ENCODE measurements at places on chromosomes 2 and 18. TPM values are rescaled to one million over a fixed set of nuclear protein-coding genes. Genes with fewer than 3 reads are reported as not detected.

DNA sequence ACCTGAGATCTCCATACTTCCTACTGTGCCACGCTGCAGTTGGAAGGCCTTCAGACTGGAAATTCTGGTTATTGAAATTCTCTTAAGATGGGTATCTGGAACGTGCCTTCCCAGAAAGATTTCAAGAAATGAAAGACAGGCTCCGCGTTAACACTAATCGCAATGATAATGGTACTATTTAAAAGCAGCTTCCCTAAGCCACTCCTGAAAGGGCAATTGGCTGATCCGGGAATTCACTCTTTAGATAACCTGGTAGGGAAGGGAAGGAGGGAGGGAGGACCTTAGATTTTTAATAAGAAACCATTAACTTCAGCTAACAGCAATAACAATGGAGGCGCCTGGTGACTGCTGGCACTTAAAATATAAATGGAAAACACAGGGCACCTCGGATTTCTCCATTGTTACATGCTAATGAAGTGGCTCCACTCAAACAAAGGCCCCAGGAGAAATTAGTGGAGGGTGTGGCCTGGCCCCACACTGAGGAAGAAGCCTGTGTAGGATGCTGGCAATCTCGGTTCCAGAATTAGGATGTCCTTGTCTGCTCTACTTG lies 22.5 kb upstream of the MTA3 start:
- H3K36me3 ChIP-seq = no peaks in the 10 kb centered on the region
- no peak for DNase-seq
- H3K4me3 ChIP-seq = no peak overlapping the region
- peaks cover 3% of the 10 kb centered on the region for H3K4me1 ChIP-seq
- H3K27ac ChIP-seq = no peak overlapping the region
- H3K27me3 ChIP-seq = no peaks in the 10 kb centered on the region

DNA sequence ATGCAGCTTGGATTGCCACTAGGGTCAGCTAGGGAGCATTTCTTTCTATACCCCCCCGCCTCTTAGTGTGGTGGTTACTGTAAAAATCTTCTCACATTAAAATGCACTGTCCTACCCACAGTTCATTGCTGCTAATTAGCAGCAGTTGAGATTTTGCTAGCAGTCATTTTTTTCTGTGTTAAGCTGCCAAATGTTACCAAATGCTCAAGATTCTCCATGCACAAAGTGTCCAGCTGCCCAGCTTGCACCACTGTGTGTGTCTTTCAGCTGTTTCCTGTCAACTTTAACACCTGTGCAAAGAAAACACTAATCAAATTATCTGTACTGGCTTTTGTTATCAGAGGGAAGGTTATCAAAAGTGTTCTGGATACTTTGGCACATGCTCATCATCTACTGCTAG lies 679.3 kb downstream of the NR4A2 start:
- no peak for DNase-seq
- H3K27me3 ChIP-seq = no peaks in the 10 kb centered on the region
- no peaks in the 10 kb centered on the region for H3K36me3 ChIP-seq
- H3K27ac ChIP-seq = no peak overlapping the region

Gene CAPN14
- 0.10 TPM for total RNA-seq

Gene ANO7
- 0.12 TPM for total RNA-seq

DNA sequence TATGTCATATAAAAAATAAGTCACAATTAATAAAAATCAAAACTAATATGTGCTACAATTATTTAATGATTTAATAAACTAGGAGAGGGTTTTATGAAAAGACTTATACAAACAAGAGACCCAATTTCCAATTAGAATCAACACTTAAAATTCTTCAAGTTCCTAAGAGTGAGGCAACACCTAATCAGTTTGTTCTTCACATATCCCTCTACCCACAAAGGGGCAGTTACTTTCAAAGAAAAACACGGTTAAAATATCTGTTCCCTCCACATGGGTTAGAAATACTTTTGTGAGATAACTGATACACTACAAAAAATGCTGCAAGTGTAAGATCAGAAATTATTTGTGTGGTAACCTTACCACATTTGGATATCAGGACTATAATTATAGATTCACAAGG lies 357.0 kb downstream of the ERBB4 start:
- no peak overlapping the region for H3K27ac ChIP-seq
- H3K27me3 ChIP-seq = no peaks in the 10 kb centered on the region
- no peak for DNase-seq
- no peaks in the 10 kb centered on the region for H3K4me1 ChIP-seq
- no peak overlapping the region for H3K4me3 ChIP-seq

Gene STPG4
- 0.64 TPM for total RNA-seq

- no peak overlapping the region for H3K4me3 ChIP-seq
- DNase-seq = no peak
- H3K36me3 ChIP-seq = peaks cover 2% of the 10 kb centered on the region
- peaks cover 54% of the 10 kb centered on the region for H3K27me3 ChIP-seq
- H3K27ac ChIP-seq = no peak overlapping the region
Measured at GRCh38 chr2:144521686-144522085, 1.8 kb upstream of the ZEB2 start.

DNA sequence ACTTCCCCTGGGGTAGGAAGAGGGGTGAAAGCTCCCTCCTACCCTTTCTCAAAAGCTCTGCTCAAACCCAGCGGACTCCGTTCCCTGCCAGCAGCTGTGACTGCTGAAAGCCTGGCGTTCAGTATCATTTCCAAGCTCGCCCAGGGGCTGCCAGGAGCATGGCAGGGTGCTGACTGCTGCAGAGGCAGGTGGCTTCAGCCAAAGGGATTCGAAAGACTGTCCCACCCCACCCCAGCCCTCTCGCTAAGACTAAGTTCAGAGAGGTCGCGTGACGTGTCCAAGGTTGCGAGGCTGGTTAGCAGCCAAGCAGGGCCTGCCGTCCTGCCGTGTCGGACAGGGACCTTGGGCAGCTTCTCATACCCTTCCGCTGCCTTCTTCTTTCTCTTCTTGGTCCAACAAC lies 72.3 kb upstream of the RAB12 start:
- peaks cover 4% of the 10 kb centered on the region for H3K27me3 ChIP-seq
- no peak for DNase-seq
- H3K36me3 ChIP-seq = no peaks in the 10 kb centered on the region
- no peak overlapping the region for H3K4me3 ChIP-seq
- no peak overlapping the region for H3K27ac ChIP-seq
- H3K4me1 ChIP-seq = no peaks in the 10 kb centered on the region

GRCh38 chr18:38752430-38752829 lies 1186.8 kb upstream of the CELF4 start:
- no peak for DNase-seq
- no peak overlapping the region for H3K27ac ChIP-seq
- H3K27me3 ChIP-seq = no peaks in the 10 kb centered on the region
- H3K36me3 ChIP-seq = no peaks in the 10 kb centered on the region

DNA sequence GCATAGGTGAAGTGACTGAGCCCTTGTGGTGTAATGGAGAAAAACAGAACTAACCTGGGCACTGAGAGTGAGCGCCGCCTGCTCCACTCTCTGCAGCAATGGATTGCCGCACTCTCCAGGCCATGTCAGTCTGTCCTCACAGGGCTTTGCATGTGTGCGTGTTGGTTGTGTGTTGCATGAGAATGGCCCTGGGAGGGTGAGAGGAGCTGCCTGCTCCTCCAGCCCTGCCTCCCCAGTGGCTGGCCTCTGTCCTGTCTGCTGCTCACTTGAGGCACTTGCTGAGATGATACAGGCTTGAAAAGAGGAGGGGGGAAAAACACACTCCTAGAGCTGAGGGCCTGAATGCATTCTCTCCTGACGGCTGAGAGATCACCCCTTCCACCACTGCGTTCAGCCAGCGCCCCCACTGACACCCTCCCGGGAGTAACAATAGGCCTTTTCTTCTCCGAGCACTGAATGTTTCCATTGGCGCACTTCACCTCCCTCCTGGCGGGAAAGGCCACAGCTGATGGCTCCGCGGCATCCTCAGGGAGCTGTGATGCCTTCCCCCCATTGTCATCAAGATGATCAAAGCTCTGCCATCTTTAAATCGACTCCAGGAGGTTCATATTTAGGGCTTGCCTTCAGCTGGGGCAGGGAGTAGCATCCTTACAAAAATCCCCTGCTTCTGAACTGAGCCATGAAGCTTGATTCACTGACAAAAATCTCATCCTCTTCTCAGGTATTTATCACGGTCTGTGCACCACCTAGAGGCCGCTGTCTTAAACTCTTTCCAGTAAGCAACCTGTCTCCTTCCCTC lies 49.9 kb upstream of the DAPL1 start:
- no peaks in the 10 kb centered on the region for H3K36me3 ChIP-seq
- peak; percentile 48 for DNase-seq
- no peak overlapping the region for H3K4me3 ChIP-seq
- H3K27ac ChIP-seq = no peak overlapping the region

Gene CTAGE1
- total RNA-seq = not detected

GRCh38 chr2:237967463-237967951 lies 693 bp downstream of the UBE2F start:
- H3K27me3 ChIP-seq = no peaks in the 10 kb centered on the region
- no peak for DNase-seq
- H3K4me1 ChIP-seq = peaks cover 46% of the 10 kb centered on the region
- peaks cover 18% of the 10 kb centered on the region for H3K36me3 ChIP-seq

Gene BOLL
- not detected for total RNA-seq

DNA sequence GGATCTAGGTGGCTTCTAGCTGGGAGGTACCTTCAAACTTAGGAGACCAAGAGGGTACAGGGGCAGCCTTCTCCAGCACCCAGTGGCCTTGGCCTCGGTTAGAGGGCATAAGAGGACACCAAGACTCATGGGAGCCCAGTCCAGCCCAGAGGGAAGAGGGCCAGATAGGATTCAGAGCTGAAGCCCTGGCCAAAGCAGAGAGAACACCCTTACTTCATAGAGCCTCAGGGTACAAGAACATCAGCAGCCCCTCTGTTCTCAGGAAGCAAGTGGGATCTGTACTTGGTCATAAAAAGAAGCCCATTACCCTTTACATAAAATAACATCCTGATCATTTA lies 45.0 kb upstream of the ASPRV1 start:
- H3K4me3 ChIP-seq = no peak overlapping the region
- peaks cover 18% of the 10 kb centered on the region for H3K4me1 ChIP-seq
- no peaks in the 10 kb centered on the region for H3K36me3 ChIP-seq
- no peaks in the 10 kb centered on the region for H3K27me3 ChIP-seq
- DNase-seq = no peak

Gene COL4A3
- not detected for total RNA-seq

- H3K4me3 ChIP-seq = no peak overlapping the region
- no peaks in the 10 kb centered on the region for H3K4me1 ChIP-seq
- no peak overlapping the region for H3K27ac ChIP-seq
- no peak for DNase-seq
- no peaks in the 10 kb centered on the region for H3K36me3 ChIP-seq
Measured at GRCh38 chr2:53111406-53111805, 656.2 kb upstream of the CHAC2 start.

GRCh38 chr2:62197011-62197924 lies 1.4 kb downstream of the B3GNT2 start:
- DNase-seq = peak; percentile 45
- H3K27me3 ChIP-seq = peaks cover 3% of the 10 kb centered on the region
- peak overlapping the region; percentile 97 for H3K27ac ChIP-seq
- H3K4me1 ChIP-seq = peaks cover 58% of the 10 kb centered on the region
- peak overlapping the region; percentile 89 for H3K4me3 ChIP-seq

DNA sequence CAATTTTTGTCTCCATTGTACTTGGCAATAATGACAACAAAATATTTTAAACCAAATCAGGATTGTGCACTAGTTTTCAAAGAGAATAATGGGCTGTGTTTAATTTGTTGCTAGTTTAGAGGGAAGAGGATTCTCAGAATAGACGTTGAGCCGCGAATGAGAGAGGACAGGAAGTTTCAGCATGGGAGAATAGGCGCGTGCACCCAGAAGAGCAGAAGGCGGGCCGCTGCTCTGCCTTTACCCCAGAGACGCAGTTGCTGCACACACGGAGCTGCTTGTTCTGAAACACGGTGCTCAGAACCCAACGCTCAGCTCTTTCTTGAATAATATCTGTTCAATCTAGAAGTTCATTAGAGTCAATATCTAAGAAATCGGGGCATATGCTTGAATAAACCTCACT lies 223.4 kb downstream of the MYT1L start:
- DNase-seq = no peak
- H3K4me3 ChIP-seq = no peak overlapping the region
- H3K27me3 ChIP-seq = peaks cover 2% of the 10 kb centered on the region
- no peaks in the 10 kb centered on the region for H3K4me1 ChIP-seq
- H3K27ac ChIP-seq = no peak overlapping the region

Gene IL36G
- not detected for total RNA-seq

Gene RBKS
- total RNA-seq = 1.2 TPM

DNA sequence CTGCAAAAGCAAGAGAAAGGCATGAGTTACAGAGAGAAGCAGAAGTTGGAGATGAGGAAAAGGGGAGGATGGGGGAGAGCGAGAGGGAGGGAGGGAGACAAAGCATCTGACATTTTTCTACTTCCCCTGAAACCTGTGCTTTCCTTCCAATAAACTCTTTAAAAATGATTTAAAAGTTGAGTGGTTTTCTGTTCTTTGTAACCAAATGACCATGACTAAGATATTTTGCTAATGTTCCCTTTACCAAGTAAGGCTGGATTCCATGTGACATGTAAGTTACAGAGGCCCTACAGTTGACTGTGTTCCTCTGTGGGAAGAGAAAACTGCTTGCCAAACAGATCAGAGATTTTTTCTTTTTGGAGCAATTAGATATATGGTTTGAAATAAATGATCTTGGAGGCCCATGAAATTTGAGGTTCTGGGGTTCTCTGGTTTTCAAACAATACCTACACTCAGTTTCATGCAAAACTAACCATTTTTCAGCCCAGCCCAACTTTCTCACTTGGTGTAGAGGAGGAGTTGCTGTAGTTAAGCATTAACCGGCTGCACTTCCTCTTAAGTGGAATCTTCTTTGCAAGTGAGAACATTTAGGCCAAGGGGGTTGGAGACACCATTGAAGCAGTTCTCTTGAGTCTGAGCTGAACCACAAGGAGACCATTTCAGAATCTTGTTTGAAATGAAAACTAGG lies 34.5 kb downstream of the INSIG2 start:
- H3K27me3 ChIP-seq = peaks cover 24% of the 10 kb centered on the region
- DNase-seq = no peak
- no peaks in the 10 kb centered on the region for H3K4me1 ChIP-seq
- no peak overlapping the region for H3K4me3 ChIP-seq

DNA sequence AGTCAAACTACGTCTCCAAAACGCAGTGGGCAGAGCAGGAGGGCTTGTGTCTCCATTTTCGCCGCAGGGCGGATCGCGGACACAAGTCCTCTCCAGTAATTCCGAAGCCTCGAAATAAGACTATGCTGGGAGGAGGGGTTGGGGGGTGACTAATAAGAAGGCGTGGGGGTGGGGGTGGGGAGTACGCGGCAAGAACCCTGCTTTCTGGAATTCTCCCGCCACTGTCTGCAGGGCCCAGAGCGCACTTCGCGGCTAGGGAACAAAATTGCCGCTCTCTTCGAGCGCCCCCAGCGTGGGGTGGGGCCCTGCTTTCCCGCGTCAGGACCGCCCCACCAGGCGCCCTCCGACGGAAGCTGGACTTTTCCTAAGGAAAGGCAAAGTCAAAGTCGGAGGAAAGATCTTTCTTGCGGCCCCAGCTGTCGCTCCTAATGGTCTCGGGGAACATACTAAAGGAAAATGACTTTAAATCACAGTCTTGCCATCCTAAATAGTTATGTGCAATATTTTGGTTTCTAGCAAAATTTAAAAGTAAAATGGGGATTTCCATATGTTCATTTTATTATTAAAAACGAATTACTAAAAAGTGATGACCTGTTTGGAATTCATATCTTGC lies 11.9 kb downstream of the NR4A2 start:
- no peak for DNase-seq
- H3K4me1 ChIP-seq = peaks cover 26% of the 10 kb centered on the region
- H3K4me3 ChIP-seq = no peak overlapping the region

Measured in activated CD4-positive, alpha-beta T cell treated with anti-CD3 and anti-CD28 coated beads, Interleukin-2, amount 10 ng/mL, durations not matched to agents 7 days and 5 days (primary cell).